Right lung (tissue), 10 donors: ENCODE measurements at places on chromosomes 16 and 17. TPM values are rescaled to one million over a fixed set of nuclear protein-coding genes. Genes with fewer than 3 reads are reported as not detected.

Gene USP31
- polyA plus RNA-seq: 9.3 TPM

Gene KRTAP2-2
- polyA plus RNA-seq: not detected

Gene NECAB2
- polyA plus RNA-seq: 0.63 TPM

Gene KRTAP9-2
- not detected for polyA plus RNA-seq

Gene SLC12A3
- 0.05 TPM for polyA plus RNA-seq

Gene SLFN12
- 28.2 TPM for polyA plus RNA-seq

Gene NPIPA5
- 51.6 TPM for polyA plus RNA-seq

Gene GAS2L2
- polyA plus RNA-seq: 2.2 TPM

Gene HNF1B
- 28.8 TPM for polyA plus RNA-seq

Gene SPIRE2
- 10.3 TPM for polyA plus RNA-seq

Gene JPH3
- 0.91 TPM for polyA plus RNA-seq

Gene ETV4
- polyA plus RNA-seq: 8.8 TPM

Gene BRICD5
- 5.9 TPM for polyA plus RNA-seq

Gene KRT40
- not detected for polyA plus RNA-seq

GRCh38 chr16:49953090-49953489, 71.9 kb upstream of the CNEP1R1 start:
- DNase-seq: no peak

DNA sequence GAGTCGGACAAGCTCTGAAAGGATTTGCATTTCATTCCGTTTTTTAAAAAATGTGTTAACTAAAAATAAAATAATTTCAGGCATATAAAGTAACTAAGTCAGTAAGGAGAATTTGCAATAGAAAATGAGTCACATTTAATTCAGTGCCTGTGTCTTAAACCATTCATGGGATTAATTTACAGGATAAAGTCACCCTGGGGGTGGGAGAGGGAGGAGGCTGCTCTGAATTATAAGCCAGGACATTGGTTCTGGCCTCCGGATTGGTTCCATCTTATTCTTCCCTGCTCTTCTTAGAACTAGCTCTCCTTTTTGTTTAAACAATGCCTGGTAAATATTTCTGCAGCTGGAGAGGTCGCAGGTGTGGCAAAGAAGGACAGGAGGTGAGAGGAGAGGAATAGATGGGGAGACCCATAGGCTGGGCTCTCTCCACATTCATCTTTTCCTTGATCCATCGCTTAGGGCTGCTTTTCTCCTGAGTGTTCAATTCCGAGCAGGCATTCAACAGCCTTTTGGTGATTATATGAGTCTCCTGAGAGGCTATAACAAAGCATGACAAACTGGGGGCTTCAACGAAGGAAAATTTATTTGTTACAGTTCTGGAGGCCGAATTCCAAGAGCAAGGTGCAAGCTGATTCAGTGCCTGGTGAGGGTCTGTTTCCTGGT, 319.2 kb downstream of the PHKB start:
- no peak for DNase-seq

- no peak for DNase-seq
Measured at GRCh38 chr17:14196377-14196997, 40.2 kb downstream of the CDRT15 start.

GRCh38 chr17:82411396-82412053, 6.6 kb upstream of the HEXD start:
- no peak for DNase-seq

GRCh38 chr17:78395155-78395554, 16.7 kb downstream of the PGS1 start:
- no peak for DNase-seq

GRCh38 chr16:8594149-8594666, 3.9 kb upstream of the TMEM114 start:
- no peak for DNase-seq

- DNase-seq: no peak
Measured at GRCh38 chr17:65809366-65809765, 247.9 kb upstream of the AXIN2 start.

DNA sequence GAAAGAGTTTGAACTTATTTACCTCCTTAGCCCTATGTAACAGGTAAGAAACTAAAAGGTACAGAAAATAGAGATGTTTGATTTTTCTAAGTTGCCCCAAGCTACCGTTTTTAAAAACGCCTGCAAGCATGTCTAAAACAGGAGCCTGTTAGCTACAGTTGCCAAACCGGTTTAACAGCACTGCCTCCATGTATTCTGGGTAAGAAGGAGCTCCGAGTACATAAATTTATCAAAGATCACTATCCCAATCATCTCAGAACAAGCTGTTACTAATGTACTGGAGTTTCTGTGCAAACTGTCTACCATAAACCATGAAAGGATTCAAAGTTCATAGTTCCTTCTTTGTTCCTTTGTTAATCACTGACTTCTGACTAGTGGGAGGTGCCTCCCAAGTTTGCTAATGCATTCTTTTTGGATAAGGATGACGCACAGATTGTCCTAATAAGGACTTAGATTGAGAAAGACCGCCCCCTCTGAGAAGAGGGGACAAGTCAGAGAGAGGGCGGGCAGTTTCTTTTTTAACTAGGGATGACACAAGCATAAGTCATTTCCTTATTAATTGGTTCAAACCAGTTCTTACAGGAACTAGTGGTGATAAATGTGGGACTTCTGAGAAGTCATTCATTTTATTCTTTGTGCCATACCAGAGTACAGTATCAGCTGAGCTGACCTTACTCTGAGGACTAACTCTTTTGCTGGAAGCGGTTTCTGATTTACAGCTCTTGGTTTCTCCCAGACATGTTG, 55.3 kb downstream of the TUBD1 start:
- peak; percentile 96 for DNase-seq

DNA sequence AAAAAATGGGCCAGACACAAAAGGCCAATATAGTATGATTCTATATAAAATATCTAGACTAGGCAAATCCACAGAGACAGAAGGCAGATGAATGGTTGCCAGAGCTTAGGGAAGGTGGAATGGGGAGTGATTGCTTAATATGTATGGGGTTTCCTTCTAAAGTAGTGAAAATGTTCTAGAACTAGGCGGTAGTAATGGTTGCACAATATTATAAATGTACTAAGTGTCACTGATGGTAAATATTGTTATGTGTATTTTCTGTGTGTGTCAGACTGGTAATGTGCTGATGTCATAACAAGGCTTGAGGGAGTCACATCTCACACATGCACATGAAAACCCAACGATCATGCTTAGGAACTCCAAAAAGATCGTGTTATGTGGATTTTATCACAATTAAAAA, 106.9 kb upstream of the SIAH1 start:
- no peak for DNase-seq

- DNase-seq: no peak
Measured at GRCh38 chr16:67029254-67030096, 526 bp downstream of the CBFB start.

DNA sequence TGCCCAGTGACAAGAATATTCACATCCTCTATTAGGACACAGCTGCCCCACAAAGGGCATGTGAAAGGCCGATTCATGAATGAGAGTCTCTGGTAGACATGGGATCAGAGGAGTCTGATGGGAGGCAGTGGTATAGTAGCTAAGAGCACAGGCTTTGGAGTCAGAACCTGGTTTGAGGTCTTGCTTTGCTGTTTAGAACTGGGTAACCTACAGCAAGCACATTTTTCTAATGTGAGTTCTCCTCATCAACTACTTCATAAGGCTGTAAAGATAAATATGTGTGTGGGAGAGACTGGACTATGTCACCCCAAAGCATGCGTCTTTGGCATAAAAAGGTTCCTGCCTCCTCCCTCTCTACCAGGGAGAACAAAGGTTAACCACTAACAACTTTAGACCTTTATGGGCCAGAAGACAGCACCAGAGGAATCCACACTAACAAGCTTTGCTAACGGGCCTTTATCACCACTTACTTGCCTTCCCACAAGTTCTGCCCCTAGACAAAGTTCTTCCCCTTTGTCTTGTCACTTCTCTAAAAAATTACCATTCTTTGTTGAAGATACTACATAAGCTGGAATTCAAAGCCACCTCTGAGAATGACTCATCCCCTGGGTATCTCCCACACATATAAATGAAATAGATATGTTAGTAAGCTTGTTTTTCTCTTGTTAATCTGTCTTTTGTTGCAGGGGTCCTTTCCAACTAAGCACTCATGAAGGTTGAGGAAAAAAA, 21.1 kb downstream of the CDR2 start:
- no peak for DNase-seq

GRCh38 chr17:34645594-34645993, 66.2 kb downstream of the TMEM132E start:
- DNase-seq: peak; percentile 63

DNA sequence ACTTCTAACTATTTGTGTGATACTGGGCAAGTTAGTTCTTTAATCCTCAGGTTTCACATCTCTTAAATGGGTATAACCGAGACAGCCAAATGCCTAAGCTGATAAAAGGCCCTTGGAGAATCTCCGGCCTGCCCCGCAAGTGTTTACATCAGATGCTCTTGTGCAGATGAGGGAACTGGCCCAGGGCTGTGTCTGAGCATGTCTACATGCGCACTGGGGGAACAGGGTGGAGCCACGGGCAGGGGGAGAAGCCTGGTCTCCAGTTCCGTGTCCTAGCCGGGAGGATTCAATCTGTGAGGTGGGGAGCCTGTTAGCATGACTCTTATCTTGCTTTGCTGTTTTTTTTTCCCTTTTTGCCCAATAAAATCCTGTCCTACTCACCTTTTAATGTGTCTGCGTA, 222.9 kb downstream of the CDH8 start:
- no peak for DNase-seq

DNA sequence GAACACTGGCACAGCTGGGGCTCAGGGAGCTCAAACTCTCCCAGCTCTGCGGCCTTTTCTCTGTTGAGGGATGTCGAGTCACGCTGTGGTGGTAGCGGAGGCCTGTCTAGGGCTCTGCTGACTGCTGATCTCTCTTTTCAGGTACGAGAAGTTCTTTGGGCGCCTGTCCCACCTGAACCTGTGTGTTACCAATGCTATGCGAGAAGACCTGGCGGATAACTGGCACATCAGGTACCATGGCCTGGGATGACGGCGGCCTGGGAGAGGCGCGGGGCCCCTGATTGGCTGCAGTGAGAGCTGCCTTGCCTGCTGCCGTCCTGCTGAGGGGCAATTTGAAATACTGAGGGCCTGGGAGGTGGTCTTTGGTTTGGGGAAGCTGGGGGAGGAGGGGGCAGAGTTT, 5.7 kb downstream of the ALG1 start:
- no peak for DNase-seq

GRCh38 chr17:34592002-34592401, 12.6 kb downstream of the TMEM132E start:
- no peak for DNase-seq

GRCh38 chr17:50051606-50052005, 4.3 kb upstream of the ITGA3 start:
- DNase-seq: no peak

- DNase-seq: no peak
Measured at GRCh38 chr16:35730251-35730650, 2270.8 kb downstream of the TP53TG3F start.

GRCh38 chr16:16175296-16175695, 48.0 kb downstream of the ABCC6 start:
- DNase-seq: peak; percentile 26

DNA sequence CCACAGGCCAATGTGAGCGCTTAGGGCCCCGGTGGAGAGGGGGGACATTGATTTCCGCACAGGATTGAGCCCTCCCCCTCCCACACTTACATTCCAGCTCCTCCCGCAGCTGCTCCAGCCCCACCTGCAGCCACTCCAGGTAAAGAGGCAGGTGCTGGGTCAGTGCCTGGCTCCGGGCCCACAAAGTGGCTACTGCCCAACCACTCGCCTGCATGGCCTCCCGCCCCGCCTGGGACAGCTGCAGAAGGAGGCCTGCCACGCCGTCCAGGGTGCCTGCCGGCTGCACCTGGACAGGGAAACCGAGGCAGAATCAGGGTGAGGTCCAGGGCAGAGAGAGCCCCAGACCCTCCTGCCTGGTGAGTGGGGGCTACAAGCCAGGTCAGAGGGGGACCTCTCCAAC, 46.3 kb downstream of the RMI2 start:
- no peak for DNase-seq

DNA sequence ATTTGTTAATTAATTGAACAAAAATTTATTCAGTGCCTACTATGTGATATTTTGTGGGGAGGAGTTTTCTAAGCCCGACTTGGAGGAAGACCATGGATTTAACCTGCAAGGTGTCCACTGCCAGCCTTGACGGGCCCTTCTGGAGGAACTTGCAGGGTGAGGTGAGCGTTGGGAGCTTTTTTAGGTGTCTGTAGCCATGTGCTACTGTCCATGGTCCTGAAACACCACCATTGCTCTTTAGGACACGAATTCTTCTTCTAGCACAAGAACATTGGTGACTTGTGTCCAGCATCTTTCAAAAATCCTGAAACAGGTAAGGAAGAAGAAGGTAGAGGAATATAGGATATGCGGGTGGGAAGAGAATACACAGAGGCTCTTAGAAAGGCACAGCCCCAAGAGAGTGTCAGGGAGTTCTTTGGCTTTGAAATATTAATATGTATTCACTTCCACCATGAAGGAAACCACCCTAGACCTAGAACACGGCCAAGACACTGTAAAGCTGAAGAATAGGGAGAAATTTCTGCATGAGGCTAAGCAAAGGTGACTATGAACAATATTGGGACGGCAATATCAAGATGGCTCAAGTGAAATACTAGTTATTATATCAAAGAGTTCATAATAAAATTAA, 27.9 kb upstream of the OR4D1 start:
- DNase-seq: peak; percentile 51

DNA sequence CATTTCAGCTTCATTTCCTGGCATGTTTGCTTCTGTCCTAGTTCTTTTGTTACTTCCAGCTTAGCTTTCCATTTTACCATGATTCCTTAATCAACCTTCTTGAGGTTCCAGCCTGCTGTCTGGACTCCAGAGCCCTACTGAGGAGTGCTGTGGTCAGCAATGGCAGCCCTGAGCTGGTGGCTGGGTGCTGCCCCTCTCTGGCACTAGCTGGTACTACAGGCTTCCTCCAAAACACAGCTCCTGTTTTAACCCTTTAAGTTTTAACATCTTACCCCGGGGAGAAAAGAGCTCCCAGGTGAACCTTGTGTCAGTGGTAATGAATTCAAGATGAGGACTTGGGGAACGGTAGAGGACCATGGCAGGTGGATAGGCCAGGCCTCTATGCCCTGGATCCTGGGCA, 395.5 kb downstream of the TMEM114 start:
- DNase-seq: no peak

GRCh38 chr16:634996-635395, 1.1 kb downstream of the METTL26 start:
- no peak for DNase-seq

DNA sequence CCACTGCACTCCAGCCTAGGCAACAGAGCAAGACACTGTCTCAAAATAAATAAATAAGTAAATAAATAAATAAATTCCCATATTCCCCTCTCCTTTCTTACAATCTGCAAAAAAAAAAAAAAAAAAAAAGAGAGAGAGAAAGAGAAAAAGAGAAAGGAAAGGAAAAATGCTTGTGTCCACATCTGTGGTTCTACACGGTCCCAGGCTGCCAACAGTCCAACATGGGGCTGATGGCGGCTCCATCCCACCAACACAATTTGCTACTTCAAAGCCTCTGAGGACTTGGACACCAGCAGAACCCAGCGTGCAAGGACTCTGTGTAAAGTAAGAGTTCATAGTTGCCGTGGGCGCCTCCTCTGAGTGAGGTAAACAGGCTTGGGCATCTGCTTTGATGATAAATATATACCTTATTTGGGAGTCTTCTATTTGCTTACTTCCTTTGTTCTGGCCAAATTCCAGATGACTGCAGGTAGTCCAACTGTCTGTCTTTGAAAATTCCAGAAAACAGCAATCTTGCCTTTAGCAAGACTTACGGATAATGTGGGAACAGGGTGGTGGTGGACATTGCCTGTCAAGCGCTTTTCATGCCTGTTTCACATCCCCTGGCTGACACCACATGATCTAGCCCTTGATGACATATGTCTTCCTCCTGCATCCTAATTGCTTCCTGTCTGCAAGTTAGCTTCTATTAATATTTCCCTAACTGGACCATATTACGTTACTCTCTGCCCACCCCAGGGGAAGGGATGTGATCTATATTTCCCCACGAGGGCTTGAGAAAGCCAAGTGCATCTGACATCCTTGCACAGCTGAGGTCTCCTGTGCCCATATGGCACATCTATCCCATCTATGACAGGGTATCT, 10.1 kb downstream of the LITAF start:
- DNase-seq: no peak
